ENCODE measurements at places on chromosomes 6 and 20.

- no peak for DNase-seq
Observed at GRCh38 chr6:13559251-13559650, 15.2 kb upstream of the SIRT5 start.

GRCh38 chr20:3901028-3901705, 12.0 kb downstream of the PANK2 start:
- DNase-seq = no peak

- DNase-seq = no peak
Observed at GRCh38 chr6:78909391-78909790, 42.0 kb downstream of the IRAK1BP1 start.

DNA sequence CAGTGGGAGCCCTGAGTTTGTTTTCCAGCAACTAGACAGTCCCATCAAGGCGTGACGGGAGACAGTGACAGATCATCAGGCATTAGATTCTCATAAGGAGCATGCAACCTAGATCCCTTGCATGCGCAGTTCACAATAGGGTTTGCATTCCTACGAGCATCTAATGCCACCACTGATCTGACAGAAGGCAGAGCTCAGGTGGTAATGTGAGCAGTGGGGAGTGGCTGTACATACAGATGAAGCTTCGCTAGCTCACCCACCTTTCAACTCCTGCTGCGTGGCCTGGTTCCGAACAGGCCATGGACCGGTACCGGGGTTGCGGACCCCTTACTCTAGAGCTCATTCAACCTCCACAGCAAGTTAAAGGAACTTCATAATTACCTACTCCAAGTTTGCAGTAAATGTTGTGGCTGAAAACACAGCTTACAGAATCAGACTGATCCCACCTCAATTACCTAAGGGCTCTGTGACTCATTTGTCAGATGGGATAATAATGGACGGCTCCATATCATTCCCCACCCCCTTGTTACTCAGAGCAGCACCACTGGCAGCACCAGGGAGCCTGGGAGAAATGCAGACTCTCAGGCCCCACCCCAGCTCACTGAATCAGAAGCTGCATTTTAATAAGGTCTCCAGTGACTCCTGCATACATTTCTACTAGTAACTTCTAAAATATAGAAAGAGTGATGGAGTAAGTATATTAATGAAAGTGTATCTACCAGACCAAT, 15.7 kb downstream of the PXMP4 start:
- no peak for DNase-seq

GRCh38 chr20:33789109-33789857, 21.9 kb upstream of the CHMP4B start:
- DNase-seq = no peak

DNA sequence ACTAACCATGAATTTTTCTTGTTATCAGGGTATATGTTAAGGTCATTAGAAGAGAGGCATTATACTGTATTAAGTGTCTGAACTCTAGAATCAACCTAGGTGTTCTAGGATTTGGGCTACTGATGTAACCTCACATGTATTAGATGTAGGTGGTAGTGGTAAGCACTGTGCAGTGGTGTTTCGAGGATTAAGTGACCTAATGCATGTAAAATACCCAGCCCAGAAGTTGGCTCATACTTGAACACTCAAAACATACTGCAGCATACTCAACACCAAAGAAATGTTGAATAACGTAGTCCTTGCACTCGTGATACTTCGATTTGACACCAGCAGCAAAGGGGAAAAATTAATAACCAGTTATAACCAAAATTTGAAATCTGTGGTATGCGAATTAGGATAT, 48.7 kb downstream of the QKI start:
- DNase-seq = no peak

DNA sequence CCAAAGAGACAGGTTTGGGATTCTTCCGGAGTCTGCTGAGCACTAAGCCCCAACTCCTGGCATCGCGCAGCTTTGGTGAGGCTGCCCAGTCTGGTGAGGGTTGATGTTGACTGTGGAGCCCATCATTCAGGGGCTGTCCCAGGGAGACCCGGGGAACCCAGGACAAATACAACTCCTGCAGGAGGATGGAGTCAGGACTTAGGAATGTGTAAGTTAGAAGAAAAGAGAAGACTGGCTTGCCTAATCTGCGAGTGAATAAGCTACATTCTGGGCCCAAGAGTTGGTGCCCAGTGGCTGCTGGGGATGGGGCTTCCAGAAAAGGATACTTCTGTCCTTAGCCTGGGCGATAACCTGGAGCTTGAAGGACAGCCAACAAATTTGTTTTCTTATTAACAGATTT, 47.9 kb downstream of the STK35 start:
- no peak for DNase-seq

DNA sequence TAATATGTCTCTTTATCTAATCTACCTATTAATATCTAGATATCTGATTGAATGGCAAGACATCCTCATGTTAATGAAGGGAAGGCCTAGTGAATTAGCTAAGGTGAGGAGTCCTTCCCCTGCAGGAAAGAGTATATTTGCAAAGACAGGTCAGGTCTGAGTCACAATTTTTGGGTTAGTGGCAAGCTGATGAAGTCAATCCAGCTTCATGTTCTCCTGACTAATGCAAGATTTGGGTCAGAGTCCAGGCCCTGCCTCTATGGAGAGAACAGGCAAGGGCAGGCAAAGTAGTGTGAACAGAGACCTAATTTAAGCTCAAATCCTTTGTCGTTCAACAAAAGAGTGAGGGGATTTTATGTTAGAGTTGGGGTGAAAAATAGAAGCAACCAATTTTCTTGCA, 496.7 kb downstream of the BMP2 start:
- DNase-seq = no peak

DNA sequence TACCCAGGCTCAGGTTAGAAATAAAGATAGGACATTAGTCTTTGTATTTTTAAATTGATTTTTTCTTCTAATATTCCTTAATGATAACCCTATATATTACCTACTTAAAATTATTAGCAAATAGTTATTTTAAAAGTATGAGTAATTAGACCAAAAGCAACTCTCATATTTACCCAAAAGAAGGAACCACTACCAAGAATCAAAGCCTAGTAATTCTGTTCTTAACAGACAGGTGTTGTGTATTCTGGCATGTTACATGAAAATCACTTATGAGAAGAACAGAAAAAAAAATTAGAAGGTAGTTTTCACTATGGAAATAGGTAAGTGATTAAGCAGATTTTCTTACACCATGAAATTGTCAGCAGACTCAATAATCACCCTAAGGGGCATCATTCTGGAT, 105.1 kb downstream of the ATG5 start:
- no peak for DNase-seq

GRCh38 chr20:8930726-8931125, 138.2 kb upstream of the PLCB4 start:
- DNase-seq = no peak

- DNase-seq = peak; percentile 90
Observed at GRCh38 chr6:31664790-31665500, at the start of gene GPANK1. TSS of gene GPANK1 (minus strand) at chr6:31664997. CDS start at chr6:31664478, 519 bp downstream.

GRCh38 chr6:24228681-24229255, 102.8 kb downstream of the NRSN1 start:
- no peak for DNase-seq

DNA sequence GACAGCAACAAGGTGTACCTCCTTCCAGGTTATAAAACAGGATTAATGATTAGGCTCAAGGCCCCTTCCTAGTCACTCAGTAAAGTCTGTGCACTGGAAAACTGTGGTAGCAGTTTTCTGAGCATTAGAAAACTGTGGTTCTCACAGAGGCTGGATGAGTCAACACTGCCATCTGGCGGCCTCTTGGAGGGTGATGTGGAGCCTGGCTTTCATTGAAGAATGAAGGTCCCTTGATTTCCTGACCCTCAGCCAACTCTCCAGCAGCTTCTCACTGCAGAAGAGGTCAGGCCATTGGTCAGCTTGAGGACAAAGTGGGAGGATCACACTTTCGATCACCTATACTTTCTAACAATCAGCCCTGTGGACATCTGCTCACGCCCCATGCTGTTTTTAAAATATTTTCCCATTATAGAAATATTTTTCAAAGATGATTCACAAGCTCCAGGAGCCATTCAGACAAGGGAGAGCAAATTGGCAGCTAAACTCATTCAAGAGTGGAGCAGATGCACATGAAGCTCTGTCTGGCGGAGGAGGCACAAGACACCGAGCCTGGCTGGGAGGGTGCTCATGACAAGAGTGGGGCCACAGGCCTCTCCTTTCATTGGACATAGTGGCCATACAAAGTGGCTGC, 23.2 kb downstream of the PSMB1 start:
- peak; percentile 36 for DNase-seq

DNA sequence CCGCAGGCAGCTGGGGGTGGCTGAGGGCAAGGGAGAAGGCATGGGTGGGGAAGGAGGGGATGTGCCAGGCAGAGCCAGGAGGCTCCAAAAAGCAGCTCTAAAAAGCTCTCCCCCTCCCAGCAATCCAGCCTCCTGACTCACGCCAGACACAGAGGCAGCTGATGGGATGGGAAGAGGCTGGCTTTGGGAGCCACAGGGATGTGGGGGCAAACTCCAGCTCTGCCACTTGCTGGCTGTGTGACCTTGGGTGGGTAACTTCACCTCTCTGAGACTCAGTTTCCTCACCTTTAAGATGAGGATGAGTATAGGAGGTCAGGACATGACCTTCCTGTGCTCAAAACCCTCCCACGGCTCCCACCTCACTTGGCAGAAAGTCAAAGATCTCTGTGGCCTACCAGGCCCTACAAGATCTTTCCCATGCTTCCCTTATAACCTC, 148.9 kb downstream of the CEBPB start:
- DNase-seq = no peak

DNA sequence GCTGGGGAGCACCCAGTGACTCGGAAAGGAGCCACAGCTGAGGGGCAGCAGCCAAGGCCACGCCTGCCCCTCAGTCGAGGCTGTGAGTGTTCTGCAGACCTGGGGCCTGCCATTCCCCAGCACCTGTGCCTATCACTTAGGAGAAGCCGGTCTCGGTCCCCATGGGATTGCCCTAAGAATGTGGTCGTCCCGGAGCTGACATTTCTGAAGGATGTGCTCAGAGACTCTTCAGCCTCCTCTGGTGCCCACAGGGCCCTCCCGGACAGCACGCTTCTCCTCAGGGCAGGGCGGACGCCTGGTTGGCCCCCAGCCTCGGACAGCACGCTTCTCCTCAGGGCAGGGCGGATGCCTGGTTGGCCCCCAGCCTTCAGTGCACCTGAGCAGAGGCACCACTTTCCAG, 223.9 kb downstream of the ERMARD start:
- no peak for DNase-seq

DNA sequence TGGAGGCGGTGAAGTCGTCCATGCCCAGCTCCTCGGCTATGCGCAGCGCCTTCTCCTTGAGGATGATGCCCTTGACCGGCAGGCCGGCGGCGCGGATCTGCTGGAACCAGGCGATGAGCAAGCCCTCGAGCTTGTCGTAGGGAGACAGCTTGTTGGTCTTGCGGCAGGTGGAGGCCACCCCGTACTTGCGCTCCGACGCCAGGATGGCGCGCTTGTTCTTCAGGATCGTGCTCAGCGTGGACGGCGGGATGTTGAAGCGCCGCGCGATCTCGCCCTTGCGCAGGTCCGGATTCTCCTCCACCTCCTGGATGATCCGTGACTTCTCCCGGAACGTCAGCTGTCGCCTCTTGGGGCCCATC, 435 bp downstream of the CENPB start:
- DNase-seq = no peak

DNA sequence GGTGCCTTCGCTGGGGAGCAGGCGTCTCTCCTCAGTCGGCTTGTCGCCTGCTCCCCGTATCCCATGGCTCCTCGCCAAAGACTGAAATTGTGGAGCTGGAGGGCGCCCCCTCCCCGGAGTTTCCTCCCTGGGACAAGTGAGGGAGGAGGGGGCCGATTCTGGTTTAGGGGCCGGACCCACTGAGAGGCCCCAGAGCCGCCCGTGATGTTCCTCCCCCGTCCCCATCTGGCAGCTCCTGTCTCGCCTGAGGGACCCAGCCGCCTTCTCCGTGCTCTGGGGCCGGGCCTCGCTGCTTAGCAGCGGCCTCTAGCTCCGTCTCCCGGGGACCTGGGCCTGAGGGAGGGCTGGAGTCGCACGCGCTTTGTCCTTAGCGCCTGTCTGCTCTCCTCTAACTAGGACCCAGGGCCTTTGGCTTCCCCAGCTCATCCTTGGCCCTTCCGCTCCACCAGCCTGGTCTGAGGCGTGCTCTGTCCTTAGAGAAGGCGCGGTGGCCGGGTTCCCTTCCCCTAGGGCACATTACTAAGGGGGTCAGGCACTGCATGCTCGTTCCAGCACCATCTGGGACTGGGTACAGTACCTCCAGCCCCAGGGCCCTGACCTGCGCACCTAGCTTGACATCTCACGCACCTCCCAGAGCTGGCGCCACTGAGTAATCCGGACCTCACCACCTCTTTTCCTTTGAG, 29.7 kb downstream of the SLC12A5 start:
- DNase-seq = no peak

DNA sequence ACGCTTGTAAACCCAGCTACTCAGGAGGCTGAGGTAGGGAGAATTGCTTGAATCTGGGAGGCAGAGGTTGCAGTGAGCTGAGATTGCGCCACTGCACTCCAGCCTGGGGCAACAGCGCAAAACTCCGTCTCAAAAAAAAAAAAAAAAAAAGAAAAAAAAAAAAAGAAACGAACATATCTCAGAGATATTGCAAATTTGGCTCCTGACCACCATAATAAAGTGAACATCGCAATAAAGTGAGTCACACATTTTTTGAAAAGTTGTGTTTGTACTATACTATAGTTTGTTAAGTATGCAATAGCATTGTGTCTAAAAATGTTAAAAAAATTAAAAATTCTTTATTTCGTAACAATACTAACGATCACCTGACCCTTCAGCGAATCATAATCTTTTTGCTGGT, 13.3 kb downstream of the RSPH9 start:
- no peak for DNase-seq

DNA sequence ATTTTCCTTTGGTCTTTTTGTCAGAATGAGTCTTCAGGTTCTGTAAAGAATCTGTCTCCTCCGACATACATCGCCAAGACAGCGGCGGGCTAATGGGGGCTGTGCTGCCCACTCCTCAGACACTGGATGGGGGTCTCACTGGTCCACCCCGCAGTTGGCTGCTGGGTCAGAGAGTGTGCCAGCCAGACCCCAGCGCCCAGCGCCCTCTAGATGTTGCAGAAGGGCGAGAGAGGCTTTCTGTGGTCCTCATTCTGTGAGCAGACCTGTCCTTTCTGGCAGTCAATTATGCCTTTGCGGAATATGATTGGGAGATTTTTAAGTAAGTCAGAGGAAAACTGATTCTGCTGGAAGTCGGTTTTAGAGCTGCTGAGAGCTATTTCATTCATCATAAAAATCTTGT, 7.8 kb upstream of the CCR6 start:
- no peak for DNase-seq

DNA sequence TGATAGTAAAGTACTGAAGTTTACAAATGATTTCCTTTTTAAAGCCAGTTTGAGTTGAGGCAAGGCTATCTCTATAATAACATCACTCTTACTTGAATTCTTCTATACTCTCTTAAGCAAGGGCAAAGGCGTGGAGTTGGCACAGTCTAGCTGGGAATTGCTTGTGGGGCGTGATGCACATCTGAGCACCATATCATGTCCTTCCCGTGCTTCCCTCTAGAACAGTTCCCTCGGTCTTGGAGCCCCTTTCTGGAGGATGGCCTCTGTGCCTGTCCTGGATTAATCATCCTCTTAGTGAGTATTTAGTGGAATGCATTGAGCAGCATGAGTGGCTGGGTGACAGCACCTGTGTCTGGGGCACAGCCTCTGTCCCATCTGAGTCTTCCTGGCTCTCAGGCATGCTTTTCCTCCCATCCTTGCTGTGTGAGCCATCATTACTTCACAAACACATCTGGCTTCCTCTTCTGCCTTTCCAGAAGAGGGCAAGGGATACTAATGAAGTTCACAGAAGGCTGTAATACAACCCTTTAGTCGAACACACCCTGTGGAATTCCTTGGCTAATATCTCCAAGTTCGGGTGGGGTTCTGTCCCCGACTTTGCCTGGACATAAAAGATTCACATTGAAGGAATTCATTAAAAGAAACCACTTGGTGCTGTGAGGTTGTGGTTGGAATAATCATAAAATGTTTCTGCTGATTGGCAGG, 188.2 kb downstream of the FNDC1 start:
- no peak for DNase-seq

Data from activated CD4-positive, alpha-beta T cell treated with anti-CD3 and anti-CD28 coated beads, Interleukin-2, amount 50 U/mL, for 24 hours (primary cell).